ENCODE measurements at places on chromosomes 3 and 15.

- peak; percentile 30 for DNase-seq
Measured at GRCh38 chr3:13881536-13882410, 1.9 kb upstream of the WNT7A start.

DNA sequence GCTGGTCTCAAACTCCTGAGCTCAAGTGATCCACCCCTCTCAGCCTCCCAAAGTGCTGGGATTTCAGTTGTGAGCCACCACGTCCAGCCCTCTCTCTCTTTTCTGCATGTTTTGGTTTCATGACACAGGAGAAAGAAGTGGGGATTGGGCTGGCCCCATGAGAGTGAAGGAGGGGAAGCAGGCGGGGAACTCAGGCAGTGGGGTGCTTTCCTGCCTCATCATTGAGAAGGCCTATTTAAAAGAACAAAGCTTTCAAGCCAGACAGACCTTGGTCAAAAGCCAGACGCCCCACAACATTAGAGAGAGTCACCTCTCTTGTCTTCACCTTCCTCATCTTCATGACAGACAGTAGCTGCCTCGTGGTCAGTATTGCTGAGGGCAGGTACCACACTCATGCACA lies 15.9 kb downstream of the PSTPIP1 start:
- DNase-seq = no peak

DNA sequence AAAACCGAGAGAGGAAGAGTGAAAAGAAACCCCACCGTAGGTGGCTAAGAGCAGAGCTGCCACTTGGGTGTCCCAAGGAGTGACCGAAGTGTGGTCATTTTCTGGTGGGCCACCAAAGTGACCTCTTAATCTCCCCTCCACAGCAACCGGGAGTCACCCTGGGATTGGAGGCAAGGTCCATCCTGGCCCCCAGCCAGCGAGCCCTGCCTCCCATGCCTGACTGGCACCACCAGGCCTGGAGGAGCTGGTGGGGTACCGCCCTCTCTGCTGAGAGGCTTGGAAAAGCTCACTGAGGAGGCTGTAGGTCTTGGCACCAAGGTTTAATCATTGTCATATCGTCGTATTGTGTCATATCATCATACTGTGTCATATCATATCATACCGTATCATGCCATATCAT lies 74.0 kb upstream of the TRPM1 start:
- no peak for DNase-seq

DNA sequence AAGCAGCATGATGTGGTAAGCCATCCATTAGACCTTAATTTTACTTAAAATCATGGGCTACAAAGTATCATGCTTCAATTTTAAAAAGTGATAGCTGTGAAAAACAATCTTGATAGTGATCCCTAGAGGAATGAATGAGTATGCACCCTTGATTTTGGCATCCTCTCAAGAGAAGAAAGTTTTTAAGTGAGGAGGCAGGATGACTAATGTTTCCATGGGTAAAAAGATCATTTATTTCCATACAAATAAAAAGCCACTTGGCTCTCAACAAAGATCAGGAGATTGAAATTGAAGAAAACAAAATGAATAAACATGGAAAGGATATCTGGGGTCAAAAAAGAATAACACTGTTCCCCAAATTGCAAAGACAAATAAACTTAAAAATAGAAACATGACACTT lies 305.4 kb downstream of the MEX3B start:
- no peak for DNase-seq

DNA sequence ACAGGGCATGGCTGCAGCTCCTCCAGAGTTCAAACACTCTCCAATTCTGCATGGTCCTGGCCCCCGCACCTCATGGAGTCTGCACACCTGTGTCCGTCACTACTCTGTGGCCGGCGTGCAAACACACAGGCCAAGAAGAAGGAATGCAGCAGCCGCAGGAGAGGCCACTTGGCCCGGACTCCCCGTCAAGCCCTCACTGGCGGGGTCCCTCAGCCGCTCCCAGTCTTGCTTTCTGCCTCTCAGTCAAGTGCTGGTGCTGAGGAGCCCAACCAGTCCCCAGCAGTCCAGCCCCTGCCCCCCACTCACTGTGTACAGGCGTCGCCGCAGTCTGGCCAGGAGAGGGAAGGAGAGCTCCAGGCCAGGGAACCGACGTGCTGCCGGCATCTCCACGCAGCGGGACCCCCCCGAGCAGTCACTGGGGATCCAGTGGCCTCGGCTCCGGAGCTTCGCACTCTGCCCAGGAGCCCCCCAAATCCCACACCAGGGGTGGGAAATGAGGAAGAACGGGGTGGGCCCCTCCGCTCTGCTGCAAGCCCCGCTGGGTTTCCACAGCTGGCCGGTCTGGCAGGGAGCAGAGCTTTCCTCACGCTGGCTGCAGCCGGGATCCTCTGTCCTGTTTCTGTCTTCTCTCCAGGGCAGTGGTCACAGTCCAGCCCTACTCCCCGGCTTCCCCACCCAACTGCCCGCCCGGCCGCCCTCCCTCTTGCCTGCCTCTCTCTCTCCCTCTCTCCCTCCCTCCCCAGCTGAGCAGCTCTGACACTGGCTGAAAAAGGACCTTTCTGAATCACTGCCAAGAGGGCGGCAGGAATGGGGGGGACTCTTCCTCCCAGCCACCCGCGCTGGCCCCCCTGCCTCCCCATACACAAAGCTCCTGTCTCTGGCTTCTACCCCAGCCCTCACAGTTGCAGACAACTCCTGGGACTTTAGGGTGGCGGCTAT lies 16.0 kb downstream of the TNK2 start:
- DNase-seq = peak; percentile 78

GRCh38 chr3:79015854-79016253 lies 751.9 kb downstream of the ROBO1 start:
- no peak for DNase-seq

- no peak for DNase-seq
Measured at GRCh38 chr15:83098079-83098478, 9.4 kb upstream of the TM6SF1 start.

- no peak for DNase-seq
Measured at GRCh38 chr3:184300378-184300720, 1.3 kb downstream of the PSMD2 start.

DNA sequence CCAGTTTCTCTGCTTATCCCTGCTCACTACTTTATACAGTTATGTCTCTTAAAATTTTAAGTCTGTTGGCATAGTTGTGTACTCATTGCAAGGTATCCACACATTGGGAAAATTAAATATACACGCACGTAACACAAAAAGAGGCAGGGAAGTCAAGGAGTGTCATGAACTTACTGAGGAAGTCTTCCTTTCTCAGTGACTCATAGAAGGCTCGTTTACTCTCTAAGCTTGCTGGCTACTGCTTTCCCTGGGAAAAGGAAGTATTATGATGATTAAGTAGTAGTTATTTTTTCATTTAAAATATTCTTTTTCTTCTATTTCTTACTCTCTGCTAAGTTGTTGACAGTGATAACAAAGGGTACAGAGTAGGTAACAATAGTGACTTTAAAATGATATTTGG lies 287.3 kb downstream of the UBE2E2 start:
- no peak for DNase-seq

Data from islet precursor cell (in vitro differentiated cells).